ENCODE measurements at places on chromosomes 2 and 18.

- DNase-seq: no peak
These were observed 68.9 kb downstream of the USP40 start for GRCh38 chr2:233497692-233498091.

DNA sequence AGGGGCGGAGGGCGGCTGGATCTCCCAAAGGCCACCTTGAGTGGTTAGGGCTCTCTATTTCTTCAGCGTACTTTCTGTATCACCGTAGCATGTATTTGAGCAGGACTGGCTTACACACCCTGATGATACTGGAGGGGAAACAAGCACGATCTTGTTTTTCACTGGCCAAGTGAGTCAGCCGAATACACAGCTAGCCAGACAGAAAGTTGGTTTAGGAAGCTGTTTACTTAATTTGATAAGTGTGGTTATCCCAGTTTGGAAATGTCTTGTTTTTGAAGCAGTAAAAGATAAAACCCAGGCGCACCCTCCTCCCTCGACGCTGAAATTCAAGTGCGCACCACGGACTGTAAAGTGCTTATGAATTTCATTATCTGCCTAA, 582 bp downstream of the RIOK3 start:
- DNase-seq: no peak

DNA sequence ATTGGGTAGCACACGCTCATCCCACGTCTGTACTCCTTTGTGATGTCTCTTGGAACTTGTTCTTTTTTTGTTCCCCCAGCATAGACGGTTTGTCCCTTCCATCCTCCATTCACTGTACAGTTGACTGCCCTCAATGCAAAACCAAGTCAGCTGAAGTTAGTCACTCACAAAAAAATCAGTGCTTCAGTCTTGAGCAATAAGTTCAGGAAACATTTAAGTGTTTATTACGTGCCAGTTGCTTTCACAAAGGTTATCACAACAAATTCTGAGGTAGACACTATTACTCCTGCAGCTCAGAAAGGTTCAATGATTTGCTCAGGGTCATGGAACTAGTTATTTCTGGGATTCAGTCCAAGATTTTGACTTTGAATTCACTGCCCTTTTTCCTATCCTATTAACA, 102.2 kb downstream of the PDE1A start:
- no peak for DNase-seq

GRCh38 chr2:127197475-127198385, 22.4 kb downstream of the CYP27C1 start:
- DNase-seq: peak; percentile 11

- no peak for DNase-seq
These were observed 7.7 kb downstream of the IER3IP1 start for GRCh38 chr18:47168509-47168908.

GRCh38 chr18:5462227-5462626, 81.6 kb downstream of the EPB41L3 start:
- no peak for DNase-seq

DNA sequence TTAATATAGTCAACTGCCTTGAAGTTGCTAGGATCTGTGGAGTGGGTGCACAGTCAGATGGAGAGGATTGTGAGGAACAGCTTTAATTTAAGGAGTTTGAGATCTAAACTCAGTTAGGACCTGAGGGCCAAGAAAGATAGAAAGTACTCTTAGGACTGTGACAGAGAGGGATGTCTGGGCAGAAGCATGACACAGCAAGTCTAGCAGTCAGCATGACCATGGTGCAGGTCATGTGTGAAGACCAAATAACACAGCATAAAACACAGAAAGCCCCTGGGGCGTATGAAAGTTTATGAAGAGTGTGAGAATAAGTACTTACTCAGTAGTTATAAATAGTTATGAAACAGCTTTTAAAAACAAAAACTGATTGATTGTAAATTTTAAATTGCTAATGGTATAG, 107.2 kb downstream of the GALNT1 start:
- no peak for DNase-seq

- no peak for DNase-seq
These were observed 500.2 kb upstream of the ZEB2 start for GRCh38 chr2:145020139-145020538.

DNA sequence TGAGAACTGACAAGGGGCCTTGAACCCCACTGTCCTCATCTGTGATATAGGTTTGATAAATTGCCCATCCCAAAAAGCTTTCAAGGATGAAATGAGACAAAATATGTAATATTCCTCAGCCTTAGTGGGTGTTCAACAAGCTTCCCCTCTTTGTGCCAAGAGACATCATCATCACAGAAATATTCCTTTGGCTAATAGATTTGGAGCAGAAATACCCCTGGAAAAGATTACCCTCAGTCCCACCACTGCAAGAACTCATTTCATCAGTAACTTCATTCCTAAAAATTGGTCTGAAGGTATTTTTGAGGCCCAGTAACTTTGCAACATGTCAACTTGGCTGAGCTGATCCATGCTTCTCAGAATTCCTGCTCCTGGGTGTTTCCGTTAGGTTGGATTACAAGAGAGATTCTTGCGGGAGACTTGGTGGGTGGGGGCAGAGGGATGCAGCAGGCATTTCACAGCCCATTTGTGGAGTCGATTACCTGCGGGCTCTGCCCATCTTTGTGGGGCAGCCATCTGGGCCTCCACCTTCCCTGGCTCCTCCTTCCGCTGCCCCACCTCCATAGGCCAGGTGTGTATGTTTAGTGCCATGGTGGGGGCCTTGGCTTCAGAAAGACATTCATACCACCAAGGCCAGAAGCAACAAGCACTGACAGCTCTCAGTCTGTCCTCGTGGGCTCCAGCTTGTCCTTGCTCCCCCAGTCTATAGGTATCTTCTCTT, 263.9 kb downstream of the GLI2 start:
- no peak for DNase-seq

- DNase-seq: no peak
These were observed 844 bp upstream of the VSNL1 start for GRCh38 chr2:17539611-17540092.

DNA sequence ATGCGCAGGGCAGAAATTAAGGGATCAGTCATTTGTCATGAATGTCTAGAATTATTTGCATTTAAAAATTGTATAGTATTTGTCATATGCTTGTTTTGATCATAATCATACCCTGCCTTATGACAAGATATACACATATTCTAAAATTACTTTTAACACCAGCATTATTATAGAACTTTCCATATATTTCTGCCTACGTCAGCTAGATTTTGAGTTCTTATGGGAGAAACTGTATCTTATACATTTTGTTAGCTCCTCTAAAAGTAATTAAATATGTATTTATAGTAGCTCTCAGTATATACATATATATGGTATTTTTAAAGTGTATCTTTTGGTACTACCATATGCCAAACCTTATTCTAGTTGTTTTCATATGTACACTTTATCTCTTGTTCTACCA, 441.9 kb downstream of the CPS1 start:
- DNase-seq: no peak

- DNase-seq: no peak
These were observed 5.6 kb downstream of the HAAO start for GRCh38 chr2:42786561-42787345.

- DNase-seq: no peak
These were observed 10.1 kb upstream of the ID2 start for GRCh38 chr2:8671802-8672201.

- DNase-seq: no peak
These were observed 45.0 kb upstream of the MGAT5 start for GRCh38 chr2:134208825-134209224.

DNA sequence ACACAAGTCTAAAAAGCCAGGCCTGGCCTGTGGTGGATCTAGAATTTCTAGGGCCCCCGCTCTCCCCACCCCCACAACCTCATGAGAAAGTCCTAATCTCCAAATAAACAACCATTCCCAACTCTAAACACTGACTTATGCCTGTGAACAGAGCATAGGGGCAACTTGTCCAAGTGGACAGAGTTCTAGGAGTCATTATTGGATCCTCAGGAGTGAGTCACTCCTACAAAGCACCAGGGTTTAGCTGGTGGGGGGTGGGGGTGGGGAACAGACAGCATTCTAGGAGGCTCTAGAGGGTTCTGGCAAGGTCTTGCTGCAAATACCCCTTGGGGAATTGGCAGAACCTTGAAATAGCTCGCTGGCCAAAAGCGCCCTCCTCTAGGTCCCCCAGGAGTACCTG, 83.3 kb downstream of the ZCCHC2 start:
- DNase-seq: no peak

DNA sequence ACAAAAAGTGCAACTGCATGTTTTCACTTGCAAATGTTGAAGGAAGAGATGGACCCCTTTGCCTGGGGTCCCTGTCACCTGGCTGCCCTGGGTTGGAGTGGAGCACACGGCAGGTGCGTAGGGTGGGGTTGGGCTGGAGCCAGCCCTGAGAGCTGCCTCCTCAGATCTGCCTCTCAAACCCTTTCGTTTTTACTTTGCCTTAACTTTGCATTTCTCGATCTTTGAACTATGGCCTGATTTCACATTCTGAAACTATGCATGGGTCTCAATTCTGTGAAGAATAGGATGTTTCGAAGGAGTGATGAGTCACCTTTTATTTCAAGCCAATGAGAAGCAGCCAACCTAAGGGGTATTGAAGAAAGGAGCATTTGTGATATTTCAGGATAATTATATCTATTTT, 132.8 kb downstream of the ACOXL start:
- no peak for DNase-seq
